ENCODE measurements at places on chromosomes 2 and 18.

GRCh38 chr2:135984199-135985017, 1.0 kb downstream of the DARS1 start:
- DNase-seq = no peak

DNA sequence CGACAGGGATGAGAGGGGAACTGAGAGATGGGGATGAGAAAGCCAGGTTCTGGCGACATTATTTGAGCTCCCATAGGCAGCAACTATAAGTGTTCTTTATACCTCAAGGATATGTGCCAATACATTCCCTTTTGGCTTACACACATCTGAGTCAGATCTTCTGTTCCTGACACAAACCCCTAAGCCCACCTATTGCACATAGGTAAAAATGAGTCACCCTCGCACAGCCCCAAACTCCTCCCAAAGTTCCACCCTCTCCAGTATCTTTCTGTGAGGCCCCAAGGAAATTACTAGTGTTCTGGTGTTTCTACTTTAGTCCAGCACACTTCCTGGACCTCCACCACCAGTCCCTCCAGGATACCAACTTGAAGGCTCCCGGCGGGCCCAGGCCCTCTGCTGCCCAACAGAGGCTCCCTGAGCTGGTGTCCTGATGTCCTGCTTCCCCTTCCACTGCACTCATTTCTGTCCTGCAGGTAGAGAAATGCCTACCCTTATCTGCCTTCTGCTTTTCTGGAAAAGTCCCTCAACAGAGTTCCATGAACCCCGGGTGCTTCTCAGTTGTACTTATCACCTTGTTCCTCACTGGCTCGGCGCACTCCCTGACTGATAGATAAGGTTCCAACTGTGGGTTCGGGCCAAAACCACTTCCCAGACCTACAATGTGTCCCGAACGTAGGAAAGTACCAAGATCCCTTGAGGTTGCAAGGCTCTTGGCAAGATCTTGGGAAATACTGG, 125.5 kb downstream of the EN1 start:
- DNase-seq = no peak

DNA sequence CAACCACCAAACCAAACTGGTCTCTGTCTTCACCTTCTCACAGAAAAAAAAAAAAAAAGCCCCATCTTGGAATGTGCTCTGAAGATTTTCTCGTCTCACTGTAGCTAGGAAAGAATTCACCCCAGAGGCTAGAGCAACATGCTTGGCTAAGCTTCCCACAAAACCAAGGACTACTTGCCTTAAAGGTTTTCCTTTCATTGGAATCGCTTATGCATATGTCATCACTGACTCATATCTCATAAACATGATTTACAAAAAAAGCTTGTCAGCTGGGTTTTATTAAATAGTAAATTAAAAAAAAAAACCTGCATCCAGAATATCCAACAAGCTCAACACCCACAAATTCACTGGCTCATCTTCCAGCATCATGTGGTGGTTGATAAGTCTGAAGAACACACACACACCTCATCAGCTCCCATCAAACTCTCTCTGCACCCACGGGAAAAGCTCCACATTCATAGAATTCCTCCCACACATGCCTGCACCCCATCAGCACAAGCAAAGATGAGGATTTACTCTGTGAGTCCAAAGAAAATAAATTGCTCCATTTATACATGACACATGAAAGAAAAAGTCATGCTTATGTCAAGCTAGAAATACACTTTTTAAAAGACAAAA, 182.0 kb upstream of the TRIB2 start:
- no peak for DNase-seq

DNA sequence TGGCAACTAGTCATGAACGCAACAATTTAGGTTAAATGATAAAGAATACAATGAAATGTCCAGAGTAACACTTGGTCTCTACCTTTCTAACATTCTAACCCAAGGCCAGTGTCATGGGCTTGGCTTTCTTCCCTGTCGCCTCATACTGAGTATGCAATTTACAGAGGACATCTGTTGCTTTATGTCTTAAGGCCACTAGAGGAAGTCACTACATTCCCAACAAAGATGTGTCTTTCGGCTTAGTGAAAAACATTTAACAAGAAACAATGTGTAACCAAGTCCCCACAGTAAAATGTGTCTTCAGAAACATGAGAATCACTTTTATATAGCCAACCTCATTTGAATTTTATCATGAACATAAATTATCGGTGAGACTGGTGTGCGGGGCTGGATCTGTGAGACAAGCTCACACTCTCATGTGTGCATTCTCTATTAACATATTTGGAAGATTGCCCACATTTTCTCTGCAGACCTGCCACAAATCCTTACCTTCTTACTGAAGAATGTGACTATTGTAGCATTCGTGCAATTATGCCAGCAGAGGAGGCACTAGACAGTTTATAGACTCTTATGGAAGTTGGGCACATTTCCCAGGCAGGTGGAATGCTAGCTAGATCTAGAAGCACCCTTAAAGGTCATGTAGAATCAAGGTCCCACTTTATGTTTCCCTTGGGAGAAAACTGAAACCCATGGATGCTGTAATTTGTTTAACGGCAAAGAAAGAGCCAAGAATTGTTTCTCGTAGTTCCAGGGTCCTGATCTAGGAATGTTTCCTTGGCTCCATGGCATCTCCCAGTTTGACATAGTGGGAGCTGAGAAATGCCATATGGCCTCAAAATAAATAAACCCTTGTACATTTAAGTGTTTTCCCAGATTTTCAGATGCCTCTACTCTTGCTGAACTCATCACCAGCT, 101.8 kb downstream of the CD226 start:
- no peak for DNase-seq

- no peak for DNase-seq
Measured at GRCh38 chr18:32867330-32867729, 94.5 kb upstream of the KLHL14 start.

GRCh38 chr2:226838722-226839121, 2.9 kb downstream of the RHBDD1 start:
- no peak for DNase-seq

DNA sequence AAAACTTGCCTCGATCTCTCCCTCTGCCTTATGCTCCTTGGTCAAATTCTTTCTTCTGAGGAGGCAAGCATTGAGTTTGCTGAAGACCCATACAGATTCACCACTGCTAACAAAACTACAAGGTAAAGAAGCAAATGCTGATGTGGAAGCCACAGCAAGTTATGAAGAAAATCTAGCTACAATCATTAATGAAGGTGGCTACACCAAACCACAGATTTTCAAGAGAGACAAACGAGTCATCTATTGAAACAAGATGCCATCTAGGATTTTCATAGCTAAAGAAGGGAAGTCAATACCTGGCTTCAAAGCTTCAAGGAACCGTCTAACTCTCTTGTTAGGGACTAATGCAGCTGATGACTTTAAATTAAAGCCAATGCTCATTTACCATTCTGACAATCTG, 203.2 kb downstream of the METTL4 start:
- DNase-seq = no peak

Data from pancreas (tissue), 10 donors.